Amniotic epithelial cell (primary cell): ENCODE measurements at places on chromosomes 6 and 20.

GRCh38 chr6:70292193-70292592 lies 10.7 kb downstream of the COL9A1 start:
- no peak for DNase-seq

DNA sequence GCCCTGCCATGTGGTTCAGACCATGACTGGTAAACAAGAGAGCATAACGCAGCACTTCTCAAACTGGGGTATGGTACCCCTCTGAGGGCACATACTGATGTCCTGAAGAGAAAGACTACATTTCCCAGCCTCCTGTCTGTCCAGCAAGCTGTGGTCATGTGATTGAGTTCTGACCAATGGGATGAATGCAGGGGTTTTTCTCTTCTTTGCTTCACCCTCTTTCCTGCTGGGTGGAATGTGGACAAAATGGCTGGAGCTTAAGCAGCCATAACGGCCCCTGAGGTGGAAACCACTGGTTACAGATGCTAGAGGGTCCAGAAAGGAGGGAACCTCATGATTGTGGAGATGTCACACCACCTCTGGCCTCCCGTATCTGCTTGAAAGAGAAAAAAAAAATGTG lies 19.4 kb upstream of the KCNB1 start:
- DNase-seq, result peak; percentile 34

- DNase-seq, result peak; percentile 66
Observed at GRCh38 chr6:137866200-137866913, 702 bp upstream of the TNFAIP3 start.

DNA sequence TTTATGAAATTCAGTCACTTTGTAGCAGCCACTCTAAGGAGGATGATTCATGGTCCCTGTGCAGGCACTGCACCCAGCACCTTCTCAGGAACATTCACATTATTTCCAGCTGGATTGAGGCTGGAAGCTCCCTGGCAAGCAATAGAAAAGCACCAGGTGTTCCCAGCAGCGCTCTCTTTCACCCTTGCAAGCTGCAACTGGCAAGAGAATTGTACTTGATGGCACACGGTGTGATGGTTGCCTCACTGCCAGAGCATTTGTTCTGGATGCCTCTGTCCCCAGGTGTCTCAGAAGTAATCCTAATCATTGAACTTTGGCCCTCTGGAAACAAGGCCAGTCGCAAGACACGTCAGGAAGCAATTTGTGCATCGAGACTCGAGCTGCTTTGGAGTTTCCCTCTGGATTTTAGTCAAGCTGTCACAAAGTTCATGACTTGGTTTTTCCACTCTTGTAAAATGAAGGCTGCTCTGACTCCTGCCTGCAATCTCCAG lies 24.9 kb upstream of the PHACTR2 start:
- no peak for DNase-seq
